ENCODE measurements at places on chromosomes 5 and 9.
A peak's percentile ranks its signal among the peaks of the same experiment; 100 is the strongest.

DNA sequence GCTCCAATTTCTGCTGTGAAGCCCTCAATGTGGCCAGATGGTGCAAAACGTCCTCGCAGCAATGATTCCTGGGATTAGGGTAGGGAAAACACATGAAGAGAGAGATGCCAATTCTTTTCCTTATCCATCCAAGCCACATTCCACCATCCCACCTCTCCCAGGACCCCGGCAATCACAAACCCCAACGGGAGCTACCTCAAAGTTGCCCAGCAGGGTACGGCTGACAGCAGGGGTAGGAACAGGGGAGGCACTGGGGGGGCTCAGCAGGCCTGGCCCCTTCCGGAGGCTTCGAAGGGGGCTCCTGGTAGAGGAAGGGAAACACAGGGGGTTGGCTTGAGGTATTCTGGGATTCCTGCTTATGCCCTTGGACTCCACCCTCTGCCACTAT, 3.4 kb upstream of the STOML2 start:
- DNase-seq: no peak

DNA sequence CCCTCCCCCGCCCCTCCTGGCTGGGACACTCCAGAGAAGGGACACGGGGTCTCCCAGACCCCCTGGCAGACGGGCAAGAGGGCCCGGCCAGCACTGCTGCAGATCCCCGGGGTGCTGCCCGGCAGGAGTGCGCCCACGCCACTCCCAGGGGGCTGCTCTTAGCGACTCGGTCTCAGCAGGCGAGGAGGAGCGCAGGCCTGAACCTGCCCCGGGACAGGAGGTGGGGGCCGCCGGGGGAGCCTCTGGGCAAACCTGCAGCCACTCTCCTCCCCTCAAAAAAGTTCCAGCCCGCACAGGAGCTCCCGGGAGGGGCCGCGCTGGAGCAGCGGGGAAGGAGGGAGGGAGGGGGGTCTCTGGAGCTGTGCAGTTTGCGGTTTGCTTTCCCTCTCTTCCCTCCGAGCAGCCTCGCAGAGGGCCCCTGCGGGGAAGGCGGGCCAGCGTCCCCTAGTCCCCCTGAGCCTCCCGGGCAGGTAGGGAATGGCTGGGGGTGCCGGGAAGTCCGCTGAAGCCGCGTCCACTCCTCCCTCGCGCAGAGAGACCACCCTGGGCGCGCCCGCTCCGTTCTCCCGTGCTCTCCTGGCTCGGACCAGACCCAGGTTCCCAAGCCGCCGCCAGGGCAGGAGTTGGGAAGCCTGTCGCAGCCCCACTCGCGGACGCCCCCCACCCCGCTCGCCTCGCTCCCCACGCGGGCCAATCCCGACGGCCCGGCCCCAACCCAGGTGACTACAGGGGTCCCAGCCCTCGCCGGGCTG, 44.2 kb downstream of the NACC2 start:
- DNase-seq: peak; percentile 43

DNA sequence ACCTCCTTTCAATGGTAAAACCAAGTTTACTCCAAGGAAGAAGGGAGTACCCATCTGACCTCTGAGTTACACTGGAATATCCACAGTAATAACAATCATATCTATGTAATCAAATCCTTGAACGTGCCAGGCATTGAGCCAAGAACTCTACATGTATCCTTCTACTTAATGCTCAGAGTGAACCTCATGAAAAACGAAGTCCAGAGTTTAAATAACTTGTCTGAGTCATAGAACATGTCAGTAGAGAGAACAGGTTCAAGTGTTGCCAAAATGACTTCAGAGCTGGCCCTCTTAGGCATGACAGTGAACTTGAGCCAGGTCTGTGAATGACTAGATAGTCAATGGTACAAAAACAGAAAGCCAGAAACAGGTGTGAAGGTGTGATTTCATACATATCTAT, 164.1 kb upstream of the ZNF618 start:
- no peak for DNase-seq

GRCh38 chr5:64312491-64312890, 146.8 kb downstream of the RNF180 start:
- DNase-seq: no peak

DNA sequence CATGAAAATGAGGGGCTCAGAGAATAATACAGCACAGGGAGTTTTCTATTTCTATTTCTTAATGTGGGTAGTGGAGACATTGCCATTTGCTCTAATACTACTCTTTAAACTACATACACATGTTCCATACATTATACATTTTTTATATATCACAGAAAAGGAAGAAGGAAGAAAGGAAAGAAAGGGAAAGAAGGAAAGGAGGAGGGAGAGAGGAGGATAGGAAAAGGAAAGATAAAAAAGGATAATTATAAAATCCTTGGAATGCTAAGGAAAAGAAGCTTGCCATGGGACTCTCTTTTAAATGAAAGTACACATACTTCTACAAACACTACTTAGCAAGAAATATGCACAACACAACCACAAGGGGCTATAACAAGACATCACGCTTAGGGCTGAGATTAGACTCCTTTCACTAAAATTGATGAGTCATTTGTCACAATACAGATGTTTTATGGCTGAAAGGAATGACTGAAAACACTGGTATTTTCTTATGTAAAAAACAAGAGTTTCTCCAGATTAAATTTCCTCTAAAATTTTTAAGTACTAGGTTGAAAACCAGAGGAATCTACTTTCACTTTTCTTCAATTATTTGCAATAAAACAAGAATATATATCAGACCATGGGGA, 219.8 kb downstream of the ARL15 start:
- DNase-seq: no peak

DNA sequence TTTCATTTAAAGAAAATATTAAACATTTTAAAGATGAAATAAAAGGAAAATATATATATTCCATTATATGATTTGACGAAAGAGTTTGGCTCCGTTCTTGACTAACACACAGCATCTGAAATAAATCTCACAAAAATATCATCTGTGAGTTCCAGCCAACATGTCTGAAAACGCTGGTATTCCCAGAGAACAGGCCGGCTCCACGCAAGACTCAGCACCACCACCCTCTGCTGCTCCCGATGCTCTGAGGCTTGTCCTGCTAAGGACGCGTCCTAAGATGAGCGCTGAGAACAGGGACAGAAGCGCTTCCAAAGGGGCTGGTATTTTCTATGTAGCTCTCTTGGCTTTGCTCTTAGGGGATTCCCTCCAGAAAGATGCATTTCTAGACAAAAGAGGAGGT, 40.6 kb upstream of the N4BP3 start:
- no peak for DNase-seq

GRCh38 chr5:68522863-68523262, 307.3 kb downstream of the PIK3R1 start:
- DNase-seq: no peak

GRCh38 chr9:124280176-124280691, 22.5 kb downstream of the NEK6 start:
- DNase-seq: no peak

GRCh38 chr5:154784856-154785255, 29.7 kb downstream of the LARP1 start:
- no peak for DNase-seq

Data from H9 (cell line).